ENCODE measurements at places on chromosomes 3 and 15. TPM values are rescaled to one million over a fixed set of nuclear protein-coding genes. Genes with fewer than 3 reads are reported as not detected.

SERPINI2 gene
- not detected for total RNA-seq

SRGAP3 gene
- 4.7 TPM for total RNA-seq

DNAH12 gene
- total RNA-seq: under 0.01 TPM

HRG gene
- total RNA-seq: not detected

OXTR gene
- 6.2 TPM for total RNA-seq

TOMM70 gene
- total RNA-seq: 57.8 TPM

CACNA2D2 gene
- total RNA-seq: not detected

CLDN16 gene
- total RNA-seq: under 0.01 TPM

SV2B gene
- not detected for total RNA-seq
